ENCODE measurements at places on chromosomes 7 and 10.
A peak's percentile ranks its signal among the peaks of the same experiment; 100 is the strongest.

DNA sequence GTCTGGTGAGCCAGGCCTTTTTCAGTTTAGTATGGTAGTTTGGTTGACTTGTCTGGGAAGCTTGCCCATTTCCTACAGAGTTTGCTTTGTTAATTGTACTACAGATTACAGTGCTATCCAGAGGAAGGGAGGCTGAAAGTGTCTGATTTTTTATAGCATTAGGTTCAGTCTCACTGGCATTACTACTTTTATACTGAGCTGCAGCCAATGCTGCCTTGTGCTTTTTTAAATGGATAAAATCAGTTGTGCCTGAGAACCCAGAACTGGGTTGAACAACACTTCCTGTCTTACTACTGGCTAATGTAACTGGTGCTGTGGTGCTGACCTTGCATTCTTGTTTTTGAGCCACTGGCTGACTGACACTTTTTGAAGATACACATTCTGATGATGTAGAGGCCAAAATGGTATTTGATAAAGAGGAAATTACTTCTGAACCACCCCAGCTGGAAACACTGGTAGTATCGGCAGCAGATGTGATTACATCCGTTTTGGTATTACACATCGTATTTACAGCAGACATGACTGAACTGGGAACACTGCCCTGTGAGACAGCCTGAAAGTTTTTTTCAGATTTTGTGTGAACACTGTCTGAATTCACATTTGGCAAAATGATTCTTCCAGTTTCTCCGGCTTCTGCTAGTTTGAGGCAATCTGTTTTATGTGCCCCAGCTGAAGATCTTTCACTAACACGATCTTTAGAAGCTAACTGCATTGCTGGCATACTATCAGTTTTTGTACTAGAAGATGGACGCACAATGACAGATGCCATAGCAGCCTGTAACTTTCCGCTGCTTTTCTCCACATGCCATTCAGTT lies 74.1 kb downstream of the NRBF2 start:
- DNase-seq, result no peak

GRCh38 chr7:37986908-37987330 lies 66.5 kb downstream of the EPDR1 start:
- DNase-seq, result no peak

GRCh38 chr10:98323221-98324164 lies 55.5 kb upstream of the LOXL4 start:
- DNase-seq, result peak; percentile 7

GRCh38 chr10:92756201-92757065 lies 66.7 kb downstream of the HHEX start:
- no peak for DNase-seq

DNA sequence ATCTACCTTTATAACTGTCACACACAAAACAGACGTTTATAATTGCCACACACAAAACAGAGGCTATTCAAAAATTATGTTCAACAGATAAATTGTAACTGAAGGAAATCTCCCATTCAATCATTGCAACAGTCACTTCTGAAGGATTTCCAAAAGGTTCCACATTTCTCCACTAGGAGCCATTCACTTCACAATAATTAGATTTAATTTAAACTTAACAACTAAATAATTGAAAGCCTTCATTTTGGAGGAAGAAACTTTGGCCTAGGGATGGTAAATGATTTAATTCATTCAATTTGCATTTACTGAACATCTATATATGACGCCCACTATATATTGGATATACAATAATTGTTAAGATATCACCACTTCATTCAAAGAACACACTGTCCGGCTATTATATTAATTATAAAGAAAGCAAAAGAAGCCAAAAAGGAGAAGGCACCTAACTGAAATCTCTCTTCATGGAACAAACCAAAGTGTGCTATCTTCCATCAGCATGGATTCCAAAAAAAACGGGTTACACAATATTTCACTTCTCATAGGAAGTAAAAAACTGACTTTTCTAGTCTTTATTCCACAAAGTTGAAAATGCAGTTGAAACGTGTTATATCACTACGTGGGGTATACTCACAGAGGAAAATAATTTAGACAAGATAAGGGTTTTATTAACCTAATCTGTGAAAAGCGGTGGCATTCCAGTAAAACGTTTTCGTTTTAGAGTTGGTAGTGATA lies 1.7 kb downstream of the ATAD1 start:
- no peak for DNase-seq

GRCh38 chr10:129544205-129545202 lies 77.5 kb downstream of the MGMT start:
- no peak for DNase-seq

GRCh38 chr10:47224546-47225218 lies 75.3 kb upstream of the GDF10 start:
- DNase-seq, result no peak

DNA sequence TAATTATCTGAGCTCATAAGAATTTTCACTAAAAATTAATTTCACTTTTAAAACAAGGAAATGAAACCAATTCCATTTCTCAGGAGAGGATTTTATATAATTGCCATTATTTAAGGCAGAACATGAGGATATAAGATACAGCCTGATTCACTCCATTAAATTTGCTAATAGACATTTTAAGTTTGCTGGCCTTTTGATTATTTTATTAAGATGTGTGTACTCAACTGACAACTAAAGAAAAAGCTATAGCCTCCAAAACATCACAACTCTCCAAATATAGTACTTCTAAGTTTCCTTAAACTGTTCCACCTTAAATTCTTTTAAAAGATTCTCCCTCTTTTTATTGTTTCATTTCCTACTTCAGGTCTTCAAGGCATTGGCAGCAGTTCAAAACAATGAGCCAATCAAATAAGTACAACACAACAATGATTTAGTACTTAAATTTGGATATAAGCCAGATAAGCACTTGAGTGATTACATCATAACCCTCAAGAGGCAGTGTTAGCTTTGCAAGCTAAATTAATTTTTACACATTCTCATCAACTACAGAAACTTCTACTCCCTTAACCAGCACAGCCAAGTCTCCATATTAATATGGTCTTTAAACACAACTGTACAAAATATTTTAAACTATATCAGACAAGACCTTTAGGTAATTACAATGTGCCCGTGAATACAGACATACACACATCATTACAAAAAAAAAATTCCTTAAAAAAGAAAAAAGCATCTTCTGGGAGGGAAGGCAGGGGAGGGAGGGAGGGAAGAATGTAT lies 121.8 kb downstream of the KMT2C start:
- no peak for DNase-seq

- DNase-seq, result no peak
These were observed 114.7 kb downstream of the ODAD2 start for GRCh38 chr10:27884185-27884641.

GRCh38 chr7:86748843-86749719 lies 105.4 kb downstream of the GRM3 start:
- DNase-seq, result no peak

DNA sequence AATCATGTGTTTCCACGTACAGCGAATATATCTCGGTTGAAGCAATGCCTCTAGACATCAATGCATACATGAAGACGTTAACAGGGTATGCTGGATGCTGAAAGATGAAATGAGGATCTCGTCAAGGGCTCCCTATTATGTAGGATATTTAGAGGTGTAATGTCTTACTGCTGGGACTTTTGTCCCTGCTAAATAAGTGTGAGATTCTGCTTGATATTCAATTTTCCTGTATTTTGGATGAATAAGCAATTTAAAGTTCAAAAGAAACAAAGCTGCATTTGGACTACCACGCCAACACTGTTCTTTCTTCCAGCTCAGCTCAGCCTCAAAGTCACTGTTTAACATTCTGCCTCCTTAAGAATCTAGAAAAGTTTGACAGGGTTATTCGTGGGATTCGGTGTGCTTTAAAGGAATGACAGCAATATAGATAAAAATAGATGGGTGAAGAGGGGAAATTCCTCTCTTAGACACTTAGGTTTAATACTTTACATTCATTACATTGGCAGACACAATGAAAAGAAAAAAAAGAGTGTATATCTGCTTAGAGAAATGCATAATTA lies 110.1 kb upstream of the RHEB start:
- no peak for DNase-seq

DNA sequence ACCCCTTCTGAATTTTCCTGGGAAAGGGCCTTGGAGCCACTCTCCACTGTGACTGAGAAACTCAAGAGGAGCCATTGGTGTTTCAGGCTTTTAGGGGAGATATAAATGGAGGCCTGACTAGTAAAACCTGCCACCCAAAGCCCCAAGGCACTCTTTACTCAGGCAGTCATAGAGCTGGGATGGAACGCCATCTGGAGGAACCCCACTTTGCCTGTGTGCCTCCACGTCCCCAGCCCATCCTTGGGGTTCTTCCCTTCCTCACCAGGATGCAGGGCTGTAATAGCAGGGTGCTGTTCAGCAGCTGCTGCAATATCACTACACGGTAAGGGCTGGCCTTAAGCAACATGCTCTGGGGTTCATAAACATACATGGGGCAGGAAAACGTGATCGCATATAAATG lies 232.6 kb downstream of the BAMBI start:
- DNase-seq, result no peak

DNA sequence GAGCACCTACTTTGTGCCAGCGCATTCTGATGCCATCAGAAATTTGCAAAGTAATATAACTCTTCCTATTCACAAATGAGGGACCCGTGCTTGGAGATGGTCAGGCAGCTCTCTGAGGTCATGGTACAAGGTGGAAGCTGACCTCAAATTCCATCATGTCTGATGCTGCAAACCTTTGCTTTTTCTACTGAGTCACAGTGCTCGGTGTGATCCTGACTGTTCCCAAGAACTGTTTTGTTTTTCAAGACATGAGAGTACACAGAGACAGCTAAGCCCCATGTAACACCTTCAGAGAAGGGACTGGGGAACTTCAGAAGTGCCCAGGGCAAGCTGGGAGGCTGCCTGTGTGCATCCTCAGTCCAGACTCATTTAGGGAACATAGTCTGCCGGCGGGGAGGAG lies 111.3 kb downstream of the FRMD4A start:
- DNase-seq, result no peak

- no peak for DNase-seq
These were observed 29.1 kb downstream of the STRA8 start for GRCh38 chr7:135262623-135263320.

DNA sequence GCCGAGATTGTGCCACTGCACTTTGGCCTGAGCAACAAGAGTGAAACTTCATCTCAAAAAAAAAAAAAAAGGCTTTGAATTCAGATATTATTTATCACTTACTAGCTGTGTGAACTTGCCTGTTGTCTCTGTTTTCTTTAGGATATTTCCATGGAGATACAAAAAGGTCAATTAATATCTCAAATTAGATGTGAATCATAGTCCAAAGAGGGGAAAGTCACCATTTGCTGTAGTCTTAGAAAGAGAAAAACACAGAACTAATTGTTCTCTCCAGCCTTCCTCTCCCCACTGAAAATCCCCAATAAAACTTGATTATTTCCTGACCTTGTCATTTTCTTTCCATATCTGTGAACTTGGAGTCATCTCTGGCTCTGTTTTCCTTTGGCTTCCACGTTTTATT lies 21.2 kb downstream of the HEPACAM2 start:
- no peak for DNase-seq

GRCh38 chr7:56105508-56105907 lies 768 bp downstream of the CHCHD2 start:
- DNase-seq, result peak; percentile 16

DNA sequence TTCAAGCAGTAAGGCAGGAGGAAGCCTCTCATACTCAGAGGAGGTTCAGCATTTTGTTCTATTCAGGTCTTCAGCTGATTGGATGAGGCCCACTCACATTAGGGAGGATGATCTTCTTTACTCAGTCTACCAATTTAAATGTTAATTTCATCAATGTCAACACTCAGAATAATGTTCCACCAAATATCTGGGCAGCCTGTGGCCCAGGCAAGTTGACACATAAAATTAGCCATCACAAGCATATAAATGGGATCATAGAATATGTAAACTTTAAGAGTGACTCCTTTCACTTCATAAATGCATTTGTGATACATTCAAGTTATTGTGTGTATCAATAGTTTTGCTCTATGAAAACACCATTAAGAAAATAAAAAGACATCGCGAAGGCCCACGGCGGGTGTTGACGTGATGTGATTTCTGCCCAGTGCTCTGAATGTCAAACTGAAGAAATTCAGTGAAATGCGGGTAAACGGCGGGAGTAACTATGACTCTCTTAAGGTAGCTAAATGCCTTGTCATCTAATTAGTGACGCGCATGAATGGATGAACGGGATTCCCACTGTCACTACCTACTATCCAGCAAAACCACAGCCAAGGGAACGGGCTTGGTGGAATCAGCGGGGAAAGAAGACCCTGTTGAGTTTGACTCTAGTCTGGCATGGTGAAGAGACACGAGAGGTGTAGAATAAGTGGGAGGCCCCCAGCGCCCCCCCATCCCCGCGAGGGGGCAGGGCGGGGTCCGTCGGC lies 536.1 kb upstream of the AUTS2 start:
- no peak for DNase-seq

DNA sequence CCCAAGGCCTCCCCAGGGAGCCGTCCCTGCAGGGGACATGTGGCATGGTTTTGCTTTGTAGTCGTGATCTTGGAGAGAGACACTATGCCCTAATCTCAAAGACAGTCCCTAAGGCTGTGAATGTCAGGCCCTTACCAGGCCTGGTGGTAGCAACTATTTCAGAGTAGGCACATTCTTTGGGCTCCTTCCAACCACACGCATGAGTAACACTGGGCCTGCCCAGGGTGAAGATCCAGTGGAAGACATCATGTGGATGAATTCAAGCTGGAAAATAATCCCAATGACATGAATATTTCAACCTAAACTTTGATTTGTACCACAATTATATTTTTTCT lies 39.5 kb upstream of the INSIG1 start:
- no peak for DNase-seq

DNA sequence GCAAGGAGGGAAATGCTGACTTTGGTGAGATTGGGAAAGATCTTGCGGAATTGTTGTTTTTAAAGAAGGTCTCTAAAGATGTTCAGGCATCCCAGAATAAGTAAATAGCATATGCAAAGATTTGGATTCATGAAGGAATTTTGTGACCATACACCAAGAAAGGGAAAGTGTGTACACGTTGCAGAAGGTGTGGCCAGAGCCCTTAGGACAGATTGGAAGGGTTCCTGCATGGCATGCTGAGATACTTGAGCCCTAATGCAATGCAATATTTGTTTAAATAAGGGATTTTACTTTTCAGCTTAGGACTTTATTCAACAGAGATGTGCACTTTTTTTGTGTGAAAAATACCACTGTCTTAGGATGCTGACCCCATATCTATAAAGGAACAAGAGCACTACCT lies 219.5 kb upstream of the INHBA start:
- DNase-seq, result no peak

GRCh38 chr7:124366118-124366517 lies 333.3 kb upstream of the TMEM229A start:
- no peak for DNase-seq

DNA sequence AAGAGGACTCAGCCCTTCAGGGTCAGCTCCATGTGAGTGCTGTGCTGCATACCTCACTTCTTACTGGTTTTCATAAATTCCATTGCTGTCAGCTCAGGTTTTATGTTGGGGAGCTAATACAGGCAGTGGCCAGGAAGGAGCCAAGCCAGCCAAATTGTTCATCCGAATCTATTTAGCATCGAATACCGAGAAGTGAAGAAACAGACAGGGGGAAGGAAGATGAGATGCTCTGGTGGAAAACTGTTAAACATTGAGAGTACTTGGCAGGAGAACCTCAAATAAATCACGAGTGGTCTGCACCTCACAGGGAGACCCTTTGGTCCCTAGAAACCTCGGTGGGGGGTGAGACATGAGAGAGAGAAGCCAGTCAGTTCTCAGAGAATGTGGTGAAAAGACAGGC lies 196.0 kb upstream of the TMEM72 start:
- no peak for DNase-seq

- DNase-seq, result peak; percentile 49
These were observed 389.0 kb upstream of the PODXL start for GRCh38 chr7:131945313-131945911.

Data from activated naive CD8-positive, alpha-beta T cell treated with anti-CD3 and anti-CD28 coated beads, Interleukin-2, amount 50 U/mL, for 24 hours (primary cell).